ENCODE measurements at places on chromosomes 3 and 15.

DNA sequence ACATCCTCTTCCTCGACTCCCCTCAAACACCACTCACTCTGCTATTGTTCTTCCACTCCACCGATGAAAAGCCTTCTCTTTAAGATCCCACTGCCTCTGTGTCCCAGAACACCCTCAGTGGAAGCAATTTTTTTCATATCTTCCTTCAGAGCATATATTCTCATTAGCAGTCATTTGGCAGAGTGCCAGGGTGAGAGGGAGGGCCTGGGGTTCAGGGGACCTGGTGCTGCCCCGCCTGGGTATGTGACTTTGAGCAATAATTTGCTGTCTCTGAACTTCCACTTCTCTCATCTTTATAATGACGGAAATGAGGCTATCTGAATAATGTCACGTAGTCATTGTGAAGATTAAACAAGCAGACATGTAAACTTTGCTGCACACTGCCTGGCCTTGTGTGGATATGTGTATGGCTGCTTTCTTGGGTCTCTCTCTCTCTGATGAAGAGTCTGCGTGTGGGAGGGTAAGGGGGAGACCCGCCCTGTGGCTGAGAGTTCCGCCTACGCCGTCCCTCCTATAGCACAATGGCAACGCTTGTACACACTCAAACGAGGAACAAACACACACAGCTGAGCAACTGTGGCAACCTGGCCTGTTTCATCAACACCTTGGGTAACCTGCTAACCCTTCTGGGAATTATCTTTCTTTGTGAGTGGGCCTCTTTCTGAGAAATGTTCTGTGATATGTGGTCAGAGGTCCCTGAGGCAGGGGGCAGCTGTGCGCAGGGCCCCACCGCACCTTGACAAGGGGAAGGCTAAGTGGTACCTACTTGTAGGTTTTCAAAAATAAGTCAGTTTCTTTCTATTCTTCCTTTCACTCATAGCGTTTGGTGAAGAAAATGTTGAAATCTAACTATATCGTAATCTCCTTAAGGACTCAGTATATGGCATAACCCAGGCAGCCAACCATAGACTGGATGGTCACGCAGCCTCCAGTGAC is 369.8 kb downstream of the SV2B start:
- no peak for DNase-seq

DNA sequence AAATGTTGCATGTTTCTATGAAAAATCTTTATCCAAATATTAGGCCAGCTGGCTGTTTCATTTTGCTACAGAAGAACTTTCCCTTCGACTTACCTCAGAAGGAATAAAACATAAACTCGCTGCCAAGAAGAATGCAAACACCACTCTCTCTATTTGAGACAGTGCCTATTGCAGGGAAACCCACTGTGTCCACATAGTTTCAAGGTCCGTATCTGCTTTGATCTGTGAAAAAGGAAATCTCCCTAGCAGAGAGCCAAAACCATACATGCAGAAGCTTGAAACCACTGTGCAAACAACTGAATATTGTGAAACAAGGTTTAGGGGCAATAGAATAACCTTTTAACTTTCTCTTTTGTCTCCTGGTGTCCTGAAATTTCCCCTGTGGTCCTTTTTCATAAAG is 35.0 kb upstream of the CAPN7 start:
- no peak for DNase-seq

- no peak for DNase-seq
These were observed 2.8 kb downstream of the CDAN1 start for GRCh38 chr15:42734076-42734672.

GRCh38 chr3:155664925-155665695 is 79.8 kb downstream of the PLCH1 start:
- peak; percentile 67 for DNase-seq

GRCh38 chr3:155957412-155957880 is 87.0 kb downstream of the GMPS start:
- no peak for DNase-seq

DNA sequence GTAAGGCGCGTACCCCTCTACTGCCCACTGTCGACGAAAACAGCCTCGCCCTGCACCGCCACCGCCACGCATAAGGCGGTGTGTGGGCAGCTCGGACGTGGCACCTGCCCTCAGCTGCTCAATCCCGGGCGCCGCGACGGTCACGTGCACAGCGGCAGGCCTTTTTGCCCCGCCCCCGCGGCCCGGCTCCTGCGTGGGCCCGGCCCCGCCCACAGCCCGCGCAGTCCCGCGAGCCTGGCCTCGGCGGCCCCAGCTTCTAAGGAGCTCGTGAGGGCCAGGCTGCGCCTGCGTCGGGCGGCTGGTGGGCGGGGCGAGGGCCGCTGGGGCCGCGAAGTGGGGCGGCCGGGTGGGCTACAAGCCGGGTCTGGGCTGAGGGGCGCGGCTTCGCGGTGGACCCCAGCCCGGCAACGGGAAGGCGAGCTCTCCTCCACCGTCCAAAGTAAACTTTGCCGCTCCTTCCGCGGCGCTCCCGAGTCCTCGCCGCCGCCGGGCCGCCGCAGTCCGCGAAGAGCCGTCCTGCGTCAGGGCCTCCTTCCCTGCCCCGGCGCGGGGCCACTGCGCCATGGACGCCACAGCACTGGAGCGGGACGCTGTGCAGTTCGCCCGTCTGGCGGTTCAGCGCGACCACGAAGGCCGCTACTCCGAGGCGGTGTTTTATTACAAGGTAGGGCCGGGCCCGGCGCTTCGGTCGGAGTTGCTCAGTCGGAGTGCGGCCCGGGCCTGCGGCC is at the start of gene CAPN7:
Gene CAPN7, plus strand, starts transcription at position 313 of the 728 bp plus-strand sequence. Its CDS starts 250 bp downstream, at position 563.
- peak; percentile 97 for DNase-seq

GRCh38 chr3:124926426-124927101 is 8.0 kb downstream of the MUC13 start:
- DNase-seq = no peak

- DNase-seq = no peak
These were observed 73.7 kb downstream of the CHDH start for GRCh38 chr3:53772562-53772961.

DNA sequence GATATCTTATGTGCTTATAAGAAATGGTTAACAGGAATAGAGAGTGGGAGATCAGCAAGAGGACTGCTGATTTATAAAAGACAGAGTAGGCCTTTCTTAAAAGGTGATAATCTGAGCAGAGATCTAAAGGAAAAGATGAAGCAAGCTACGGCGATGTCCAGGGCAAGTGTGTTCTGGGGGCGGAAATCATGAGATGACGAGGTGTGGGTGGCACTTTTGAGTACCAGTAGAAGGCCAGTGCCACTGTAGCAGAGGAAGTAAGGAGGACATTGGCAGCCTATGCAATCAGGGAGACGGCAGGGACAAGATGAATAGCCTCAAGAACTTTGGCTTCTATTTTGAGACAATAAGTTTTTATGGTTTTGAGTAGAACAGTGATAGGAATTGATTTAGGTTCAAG is 492.4 kb downstream of the FHIT start:
- DNase-seq = no peak

DNA sequence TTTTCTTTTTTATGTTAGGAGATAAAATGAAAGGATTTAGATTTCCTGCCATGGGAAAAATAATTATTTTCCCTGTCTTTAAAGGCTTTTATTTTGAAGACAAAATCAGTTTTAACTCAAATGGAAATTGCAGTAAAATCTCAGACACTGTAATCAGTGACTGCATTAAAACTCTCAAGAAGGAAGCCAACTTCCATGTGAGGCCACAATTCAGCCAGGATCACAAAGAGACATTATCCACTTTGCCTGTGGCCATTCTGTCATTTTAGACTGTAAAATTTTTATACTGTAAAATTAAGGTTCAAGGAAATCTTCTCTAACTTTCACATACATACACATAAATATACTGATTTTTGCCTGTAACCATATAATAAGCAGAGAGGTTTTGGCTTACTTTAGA is 304.0 kb downstream of the TIGIT start:
- DNase-seq = no peak

- no peak for DNase-seq
These were observed 360.1 kb downstream of the CNTN4 start for GRCh38 chr3:2458816-2459215.

DNA sequence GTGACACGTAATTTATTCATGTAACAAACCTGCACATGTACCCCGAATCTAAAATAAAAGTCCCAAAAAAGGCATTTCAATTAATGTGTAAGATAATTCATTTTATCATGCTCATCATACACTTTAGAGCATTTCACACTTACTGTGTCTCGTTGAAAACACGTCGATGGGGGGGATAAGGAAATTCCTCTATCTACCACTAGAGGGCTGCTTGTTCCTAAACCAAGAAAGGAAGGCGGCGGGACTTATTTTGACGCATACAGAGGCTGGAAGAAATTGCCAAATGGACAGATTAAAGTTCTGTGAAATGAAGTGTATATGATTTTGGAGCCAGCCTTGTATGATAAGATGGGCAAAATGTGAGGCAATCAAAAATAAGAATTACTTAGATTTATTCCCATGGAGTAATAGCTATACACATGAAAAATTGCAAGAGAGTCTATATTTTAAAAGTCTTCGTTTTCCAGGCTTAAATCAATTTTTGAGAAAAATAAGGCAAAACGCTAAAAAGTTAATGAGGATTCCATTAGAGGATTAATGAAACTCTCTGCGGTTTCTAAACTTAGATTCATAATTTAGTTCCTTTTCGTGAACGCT is 346.8 kb downstream of the CNTN3 start:
- DNase-seq = no peak

Data from Calu3 (cell line).